ENCODE measurements at places on chromosomes 12 and 14.

DNA sequence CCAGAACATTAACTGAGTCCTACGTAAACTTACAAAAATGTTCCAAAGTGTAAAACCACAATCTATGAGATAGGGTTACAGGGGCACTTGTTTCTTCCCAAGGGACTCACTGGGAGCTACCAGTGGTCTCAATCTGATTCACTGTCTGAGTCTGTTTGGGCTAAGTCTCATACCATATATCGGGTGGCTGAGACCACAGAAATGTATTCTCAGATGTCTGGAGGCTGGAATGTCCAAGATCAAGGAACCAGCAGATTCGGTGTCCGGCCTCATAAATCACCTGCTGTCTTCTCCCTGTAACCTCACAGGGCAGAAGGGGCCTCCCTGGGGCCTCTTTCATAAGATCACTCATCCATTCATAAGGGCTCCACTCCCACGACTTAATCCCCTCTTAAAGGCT is 616.3 kb upstream of the TMEM132C start:
- no peak for DNase-seq

GRCh38 chr14:55579724-55580469 is at the start of gene KTN1:
TSS of gene KTN1 (plus strand) at chr14:55580207. CDS start at chr14:55612049, 31,842 bp downstream.
- peak; percentile 65 for DNase-seq

- DNase-seq: peak; percentile 30
These were observed 129.6 kb upstream of the CDKN3 start for GRCh38 chr14:54267172-54267571.

DNA sequence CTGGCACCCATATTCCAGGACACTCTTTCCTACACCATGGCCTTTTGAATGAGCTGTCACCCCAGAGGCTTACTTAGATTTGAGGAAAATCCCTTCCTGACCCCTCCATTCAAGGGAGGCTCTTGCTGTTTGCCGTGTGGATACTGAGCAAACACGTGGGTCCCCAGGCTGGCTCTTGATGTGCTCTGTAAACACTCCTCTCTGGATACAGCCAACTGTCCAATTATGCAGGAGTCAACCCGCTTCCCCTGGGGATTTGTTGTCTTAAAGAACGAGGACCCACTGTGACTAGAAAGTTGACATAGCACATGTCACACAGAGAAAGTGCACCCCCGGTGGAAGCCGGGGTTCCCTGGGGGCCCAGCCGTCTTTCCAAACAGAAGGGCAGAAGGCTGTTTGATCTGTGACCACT is 75.8 kb upstream of the CEP83 start:
- no peak for DNase-seq

GRCh38 chr12:122893208-122894153 is 2.4 kb downstream of the VPS37B start:
- DNase-seq: no peak

GRCh38 chr14:63432228-63432627 is 110.9 kb downstream of the PPP2R5E start:
- no peak for DNase-seq

GRCh38 chr14:57089901-57090300 is 178.8 kb downstream of the EXOC5 start:
- no peak for DNase-seq

- DNase-seq: no peak
These were observed 1.1 kb downstream of the BTBD6 start for GRCh38 chr14:105249182-105250007.

DNA sequence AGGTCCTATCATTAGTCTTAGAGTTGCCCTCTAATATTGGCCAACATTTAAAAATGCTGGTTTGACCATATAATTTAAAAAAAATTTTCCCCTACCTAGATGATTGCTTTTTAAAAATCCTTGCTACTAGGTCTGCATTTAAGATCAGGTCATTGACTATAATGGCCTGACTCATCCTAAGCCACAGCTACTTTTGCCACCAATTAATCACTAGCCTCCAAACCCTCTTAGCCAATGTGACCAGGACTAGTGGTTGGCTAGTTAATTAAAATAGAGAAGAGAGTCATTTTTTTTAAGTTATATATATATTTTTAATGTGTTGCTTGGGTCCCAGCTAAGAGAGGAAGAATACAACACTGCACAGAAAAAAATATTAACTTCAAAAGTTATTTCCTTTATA is 57.5 kb downstream of the SOS2 start:
- no peak for DNase-seq

DNA sequence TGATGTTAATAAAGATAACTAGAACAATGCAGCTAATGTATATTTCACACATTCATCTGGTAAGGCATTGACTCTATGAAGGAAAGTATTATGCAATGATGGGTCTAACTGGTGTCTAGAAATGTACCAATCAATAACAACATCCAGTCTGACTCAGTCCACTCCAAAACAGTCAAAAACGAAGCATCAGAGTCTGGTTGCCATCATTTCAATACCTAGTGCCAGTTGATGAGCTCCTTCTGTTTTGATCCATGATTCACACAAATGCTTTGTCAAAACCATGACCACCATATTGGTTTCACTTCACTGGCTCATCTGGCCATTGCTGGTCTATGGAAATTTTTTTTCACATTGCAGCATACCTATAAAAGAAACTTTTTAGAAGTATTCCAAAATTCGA is 747.2 kb upstream of the TMEM132C start:
- DNase-seq: no peak

DNA sequence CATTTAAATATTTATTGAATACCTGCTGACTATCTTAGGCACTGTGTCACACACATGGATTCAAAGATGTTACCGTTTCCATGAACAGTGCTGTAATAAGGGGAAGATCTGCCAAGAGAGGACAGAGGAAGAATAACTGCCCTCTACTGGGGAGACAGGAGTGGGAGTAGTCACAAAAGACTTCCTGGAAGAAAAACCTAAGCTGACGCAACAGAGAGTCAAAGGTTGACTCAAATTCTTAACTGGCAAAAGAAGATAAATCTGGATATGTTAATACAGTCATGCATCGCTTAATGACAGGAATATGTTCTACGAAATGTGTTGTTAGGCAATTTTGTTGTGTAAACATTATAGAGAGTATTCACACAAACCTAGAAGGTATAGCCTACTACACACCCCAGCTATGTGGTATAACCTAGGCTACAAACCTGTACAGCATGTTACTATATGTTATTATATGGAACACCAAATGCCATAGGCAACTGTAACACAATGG is 51.5 kb downstream of the DCAF5 start:
- peak; percentile 11 for DNase-seq

- DNase-seq: no peak
These were observed 73.9 kb upstream of the PLEKHA5 start for GRCh38 chr12:19055589-19055988.

DNA sequence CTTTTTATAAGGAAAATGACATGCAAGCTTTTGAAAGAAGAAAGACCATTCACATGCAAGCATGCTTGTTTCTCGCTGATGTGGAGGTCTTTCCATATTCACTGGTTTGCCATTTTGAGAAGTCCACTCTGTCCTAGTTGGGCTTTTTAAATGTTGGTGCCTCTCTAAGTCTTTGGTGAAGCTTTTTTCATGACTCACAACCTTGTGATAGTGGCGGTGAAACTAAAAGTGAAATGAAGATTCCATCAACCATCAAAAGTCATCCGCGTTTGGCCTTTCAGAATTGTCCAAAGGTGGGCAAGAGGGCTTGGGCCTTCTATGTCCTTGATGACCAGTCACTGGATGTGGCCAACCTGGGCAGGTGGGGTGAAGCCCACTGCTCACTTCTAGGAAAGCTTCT is 4.3 kb downstream of the LRRC74A start:
- DNase-seq: no peak

DNA sequence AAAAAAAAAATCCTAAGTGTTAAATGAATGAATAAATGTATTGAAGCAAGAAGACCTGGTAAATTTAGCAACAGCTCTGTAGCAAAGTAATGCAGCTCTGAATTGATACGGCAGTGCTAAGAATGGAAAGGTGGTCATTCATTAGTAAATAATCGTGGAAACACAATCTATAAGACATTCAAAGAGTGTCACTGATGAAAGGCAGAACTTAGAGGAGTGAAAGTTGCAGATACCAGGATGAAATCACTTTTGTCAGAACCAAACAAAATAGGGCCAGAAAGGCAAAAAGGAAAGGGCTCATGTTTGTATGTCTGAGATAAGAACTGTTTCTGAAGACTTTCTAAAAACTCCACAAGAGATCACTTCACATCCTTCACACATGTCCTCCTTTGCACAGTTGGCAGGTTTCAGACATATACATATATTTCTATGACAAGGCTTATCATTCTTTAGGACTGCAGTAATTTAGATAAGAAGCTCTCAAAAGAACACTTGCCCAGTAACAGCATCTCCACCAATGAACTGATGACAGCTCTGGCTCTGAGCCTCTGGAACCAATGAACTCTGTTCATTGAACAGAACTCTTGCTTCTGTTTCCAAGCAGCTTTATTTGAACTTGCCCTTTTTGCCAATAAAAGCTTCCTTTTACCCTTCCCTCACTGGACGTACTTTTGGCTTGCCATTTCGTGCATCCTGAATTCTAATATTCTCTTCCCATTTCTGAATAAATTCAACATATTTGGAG is 4.2 kb upstream of the LRR1 start:
- DNase-seq: no peak

DNA sequence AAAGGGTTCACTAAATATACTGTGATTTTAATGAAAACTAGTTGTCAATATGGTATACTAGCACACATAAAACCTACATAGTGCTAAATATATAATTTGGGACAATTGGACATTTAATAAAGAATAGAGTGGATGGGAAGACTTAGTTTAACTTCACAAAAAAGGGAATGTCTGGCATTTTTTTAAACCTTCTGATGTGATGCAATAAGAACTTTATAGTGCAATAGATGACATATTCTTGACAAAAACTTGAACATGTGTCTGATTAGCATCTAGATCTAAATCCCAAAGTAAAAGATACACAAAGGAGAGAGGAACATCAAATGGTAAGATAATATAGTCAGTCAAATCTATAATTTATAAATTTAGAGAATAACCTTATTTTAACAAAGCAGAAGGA is 488.3 kb upstream of the SYT1 start:
- DNase-seq: no peak

- no peak for DNase-seq
These were observed 24.0 kb downstream of the TCTN1 start for GRCh38 chr12:110637869-110638441.
